ENCODE measurements at places on chromosomes 13 and 19.
A peak's percentile ranks its signal among the peaks of the same experiment; 100 is the strongest.

DNA sequence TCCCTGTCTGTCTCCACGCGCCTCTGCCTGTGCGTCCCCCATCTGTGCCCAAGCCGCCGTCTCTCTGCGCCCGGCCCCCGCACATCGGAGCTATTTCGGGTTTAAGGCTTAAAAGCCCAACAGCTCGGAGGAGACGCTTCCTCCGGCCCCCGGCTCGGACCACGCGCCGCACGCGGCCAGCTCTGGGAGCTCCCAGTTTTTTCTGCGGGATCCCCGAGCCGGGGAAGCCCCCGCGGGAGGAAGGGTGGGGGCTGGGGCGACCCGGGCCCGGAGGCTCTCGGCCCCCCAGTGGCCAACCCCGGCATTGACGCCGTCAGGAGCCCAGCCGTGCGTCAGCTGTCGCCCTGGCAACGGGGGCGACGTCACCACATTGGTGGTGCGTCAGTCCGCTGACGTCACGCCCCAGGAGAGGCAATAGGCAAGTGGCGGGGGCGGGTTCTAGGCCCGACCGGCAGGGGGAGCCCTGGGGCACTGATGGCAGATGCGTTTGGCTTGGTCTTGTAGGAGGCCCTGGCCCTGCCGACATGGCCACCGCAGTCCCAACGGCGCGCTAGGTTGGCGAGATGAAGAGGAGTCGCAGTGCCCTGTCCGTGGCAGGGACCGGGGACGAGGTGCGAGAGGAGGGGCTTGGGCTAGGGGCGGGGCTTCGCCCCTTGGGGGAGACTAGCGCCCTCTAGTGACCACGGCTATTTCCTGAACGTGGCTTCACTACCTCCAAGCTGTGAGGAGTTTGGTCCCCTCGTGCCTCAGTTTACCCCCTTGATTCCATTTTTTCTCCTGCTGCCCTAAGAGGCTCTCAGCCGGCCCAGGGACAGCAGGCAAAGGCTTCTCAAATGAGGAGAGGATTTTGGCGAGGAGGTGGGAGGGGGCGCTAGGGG is 3.7 kb upstream of the PDE4A start:
- peak; percentile 95 for DNase-seq

DNA sequence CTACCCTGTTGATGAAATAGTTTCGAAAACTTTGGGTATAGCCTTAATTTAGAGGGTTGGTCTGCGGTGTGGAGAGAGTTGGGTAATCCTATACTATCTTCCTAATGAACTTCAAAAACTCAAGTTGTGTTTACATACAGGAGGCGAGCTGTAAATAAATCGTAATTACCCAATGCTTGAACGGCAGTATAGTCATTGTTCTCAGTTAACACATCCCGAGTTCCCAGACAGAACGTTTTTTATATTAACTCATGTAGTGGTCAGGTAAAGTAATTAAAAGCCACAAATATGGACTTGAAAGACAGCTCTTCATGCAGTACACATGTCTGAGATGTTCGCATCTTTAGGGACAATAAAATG is 1.5 kb downstream of the PDS5B start:
- peak; percentile 35 for DNase-seq

DNA sequence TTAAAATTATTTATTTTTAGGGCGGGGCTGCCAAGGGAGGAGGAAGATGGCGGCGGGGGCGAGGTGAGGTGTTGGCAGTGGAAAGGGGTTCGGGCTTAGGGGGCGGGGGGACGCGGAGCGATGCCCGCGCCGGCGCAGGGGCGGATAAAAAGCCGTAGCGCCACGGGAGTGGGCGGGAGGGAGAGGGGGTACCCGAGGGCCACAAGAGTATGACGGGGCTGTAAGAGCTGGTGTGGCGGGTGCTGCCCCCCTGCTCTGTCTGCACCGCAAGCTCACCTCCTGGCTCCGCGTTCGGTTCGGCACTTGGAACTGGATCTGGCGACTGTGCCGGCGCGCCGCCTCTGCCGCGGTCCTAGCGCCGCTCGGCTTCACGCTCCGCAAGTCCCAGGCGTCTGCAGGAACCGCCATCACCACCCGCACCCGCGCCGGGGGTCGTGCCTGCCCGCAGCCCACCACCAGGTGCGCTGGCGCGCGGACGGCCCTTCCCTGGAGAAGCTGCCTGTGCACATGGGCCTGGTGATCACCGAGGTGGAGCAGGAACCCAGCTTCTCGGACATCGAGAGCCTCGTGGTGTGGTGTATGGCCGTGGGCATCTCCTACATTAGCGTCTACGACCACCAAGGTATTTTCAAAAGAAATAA is 265.2 kb upstream of the SGCG start:
- no peak for DNase-seq

- DNase-seq = no peak
Measured at GRCh38 chr13:74796157-74796556, 662.0 kb upstream of the KLF12 start.

DNA sequence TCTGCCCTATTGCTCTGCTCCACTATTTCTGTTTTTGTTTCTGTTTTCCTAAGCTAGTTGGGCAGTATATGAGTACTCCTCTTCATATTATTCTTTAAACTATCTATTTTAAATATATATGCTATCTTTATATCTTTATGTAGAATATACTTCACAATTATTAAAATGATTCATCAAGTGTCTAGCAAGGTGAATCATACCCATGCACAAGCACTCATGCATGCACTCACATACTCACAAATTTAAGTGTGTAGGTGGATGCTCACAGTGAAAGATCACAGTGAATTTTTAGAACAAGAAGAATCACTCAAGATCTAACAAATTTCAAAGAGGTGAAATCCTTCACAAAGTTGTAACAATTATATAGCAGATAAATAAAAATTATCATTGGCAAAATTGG is 435.6 kb upstream of the SLITRK5 start:
- no peak for DNase-seq

All from NAMALWA (cell line).